HTR-8/SVneo (cell line): ENCODE measurements at places on chromosomes 4 and X.
A peak's percentile ranks its signal among the peaks of the same experiment; 100 is the strongest.

DNA sequence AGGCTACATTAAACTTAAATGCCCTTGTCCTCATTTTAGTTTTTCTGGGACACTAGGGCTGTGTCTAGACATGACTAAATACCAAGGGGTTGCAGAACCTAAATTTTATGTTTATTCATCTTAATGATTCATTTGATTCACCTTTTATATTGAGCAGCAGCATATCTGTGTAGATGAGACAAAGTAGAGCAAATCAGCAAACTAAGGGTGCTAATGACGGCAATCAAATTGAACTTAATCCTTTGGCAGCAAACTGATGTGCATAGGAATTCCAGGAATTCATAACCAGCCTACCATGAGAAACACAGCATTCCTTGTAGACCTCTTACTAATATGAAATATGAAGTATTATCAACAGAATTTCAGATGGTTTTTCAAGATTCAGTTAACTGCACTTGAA lies 25.1 kb downstream of the EPHA5 start:
- DNase-seq = no peak

DNA sequence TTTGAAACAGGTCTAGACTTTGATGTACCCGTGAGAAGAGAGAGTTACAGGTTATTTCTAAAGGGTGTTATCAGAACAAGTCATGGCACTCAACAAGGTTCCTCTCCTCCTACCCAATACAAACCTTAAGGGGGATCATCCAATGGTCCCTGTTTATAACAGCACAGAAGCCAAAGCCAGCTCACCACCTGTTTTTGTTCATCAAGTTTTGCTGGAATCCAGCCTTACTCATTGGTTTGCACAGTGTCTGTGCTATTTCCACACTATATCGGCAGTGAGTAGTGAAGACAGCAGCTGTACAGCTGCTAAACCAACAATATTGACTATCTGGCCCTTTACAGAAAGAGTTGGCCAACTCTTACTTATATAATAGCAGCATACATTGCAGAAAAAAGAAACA lies 262.1 kb upstream of the STS start:
- no peak for DNase-seq

DNA sequence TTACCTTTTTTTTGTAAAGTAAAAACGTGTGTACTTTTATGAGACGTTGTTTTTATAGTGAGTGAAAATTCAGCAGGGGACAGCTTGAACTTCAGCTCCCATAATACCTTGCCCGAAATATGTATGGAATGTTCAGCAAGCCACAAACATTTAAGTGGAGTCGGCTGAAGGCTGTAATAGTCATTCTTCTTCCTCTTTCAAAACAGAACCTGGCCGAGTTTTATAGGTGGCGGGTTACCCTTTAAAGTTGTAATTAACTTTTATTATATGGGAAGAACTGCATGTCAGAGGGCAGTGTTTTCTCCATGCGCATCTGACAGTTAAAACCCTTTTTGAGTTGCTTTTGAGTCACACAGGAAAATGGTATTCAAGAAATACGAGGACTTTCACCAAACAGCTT lies 50.7 kb downstream of the CLDN34 start:
- DNase-seq = peak; percentile 64

DNA sequence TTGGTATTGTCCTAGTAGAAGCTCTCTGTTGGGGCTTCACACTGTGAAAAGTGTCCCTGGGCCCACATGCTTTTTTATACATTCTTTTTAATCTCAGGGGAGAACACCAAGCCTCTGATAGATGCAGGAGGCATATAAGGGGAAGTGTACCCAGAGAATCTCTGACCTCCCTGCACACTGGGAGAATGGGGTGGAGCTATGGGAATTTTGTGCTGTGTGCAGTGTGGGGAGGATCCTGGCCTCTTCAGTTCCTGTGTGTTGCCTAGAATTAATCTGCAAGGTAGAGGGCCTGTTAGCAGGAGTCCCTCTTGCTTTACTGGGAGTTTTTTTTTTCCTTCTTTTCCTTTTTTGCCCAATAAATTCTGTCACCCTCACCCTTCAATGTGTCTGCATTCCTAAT lies 49.2 kb upstream of the SPIN4 start:
- no peak for DNase-seq

DNA sequence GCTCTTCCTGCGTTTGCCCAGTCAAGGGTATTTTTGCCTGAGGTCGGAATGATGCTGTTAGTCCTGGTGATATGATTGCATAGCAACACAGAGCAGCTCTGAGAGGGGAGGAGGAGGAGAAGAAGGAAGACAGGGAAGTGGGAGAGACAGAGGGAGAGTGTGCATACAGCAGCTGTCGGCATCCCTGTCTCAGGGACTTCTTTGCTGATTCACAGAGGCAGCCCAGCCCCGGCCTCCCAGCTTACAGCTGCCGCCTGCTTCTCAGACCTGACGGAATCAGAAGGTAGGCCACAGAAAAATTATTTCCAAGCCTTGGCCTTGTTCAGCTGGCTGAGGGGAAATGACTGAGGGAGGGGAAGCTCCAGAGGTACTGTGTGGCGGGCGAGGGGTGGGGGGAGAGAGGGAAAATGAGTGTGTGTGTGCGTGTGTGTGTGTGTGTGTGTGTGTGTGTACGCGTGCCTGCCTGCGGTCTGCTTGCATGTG lies 319 bp downstream of the DRP2 start:
- no peak for DNase-seq

DNA sequence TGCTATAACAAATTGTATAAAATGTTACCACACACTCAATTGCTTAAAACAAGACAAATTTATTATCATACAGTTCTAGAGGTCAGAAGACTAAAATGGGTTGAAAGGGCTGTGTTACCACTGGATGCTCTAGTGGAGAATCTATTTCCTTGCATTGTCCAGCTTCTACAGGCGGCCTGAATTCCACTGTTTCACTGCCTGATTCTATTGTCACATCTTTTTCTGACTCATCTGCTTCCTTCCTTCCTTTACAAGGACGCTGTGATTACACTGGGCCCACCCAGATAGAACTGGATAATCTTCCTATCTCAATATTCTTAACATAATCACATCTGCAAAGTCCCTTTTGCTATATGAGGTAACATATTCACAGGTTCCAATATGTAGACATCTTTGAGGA lies 19.4 kb upstream of the ARMCX1 start:
- no peak for DNase-seq

- DNase-seq = no peak
These were observed 8.4 kb upstream of the PRDM8 start for GRCh38 chr4:80188801-80189458.

GRCh38 chr4:48379587-48380180 lies 38.4 kb downstream of the SLAIN2 start:
- no peak for DNase-seq

DNA sequence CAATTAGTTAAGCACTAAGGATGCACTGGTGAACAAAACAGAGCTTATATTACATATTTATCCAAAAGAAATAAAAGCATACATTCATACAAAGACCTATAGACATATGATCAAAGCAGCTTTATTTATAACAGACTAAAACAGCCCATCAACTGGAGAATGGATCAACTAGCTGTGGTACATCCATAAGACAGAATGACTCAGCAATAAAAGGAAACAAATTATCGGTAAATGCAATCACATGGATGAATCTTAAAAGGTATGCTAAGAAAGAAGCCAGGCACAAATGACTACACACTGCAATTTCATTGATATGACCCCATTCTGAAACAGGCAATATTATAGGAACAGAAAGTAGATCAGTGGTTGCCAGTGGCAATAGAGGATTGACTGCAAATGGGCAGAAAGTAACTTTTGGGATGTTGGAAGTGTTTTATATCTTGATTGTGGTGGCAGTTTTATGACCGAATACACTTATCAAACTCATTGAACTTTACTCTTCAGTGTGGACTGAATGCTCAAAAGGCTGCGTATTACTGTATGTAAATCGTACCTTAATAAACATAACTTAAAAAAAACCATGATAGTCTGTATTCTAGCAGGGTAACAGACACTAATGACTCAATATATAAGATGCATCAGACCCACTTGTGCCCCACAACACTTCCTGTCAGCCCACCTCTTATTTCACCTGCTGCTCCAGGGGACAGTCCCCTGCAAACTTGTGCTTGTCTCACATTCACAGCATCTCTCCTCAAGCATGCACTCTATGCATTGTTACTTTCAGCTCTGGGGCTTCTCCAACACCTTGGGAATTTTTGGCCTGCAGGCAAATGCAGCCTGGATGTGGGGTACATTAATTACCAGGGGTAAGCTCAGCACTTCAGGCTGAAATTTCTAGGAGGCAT lies 59.1 kb downstream of the MID1IP1 start:
- DNase-seq = no peak

GRCh38 chrX:79082899-79083298 lies 61.6 kb upstream of the GPR174 start:
- DNase-seq = no peak

DNA sequence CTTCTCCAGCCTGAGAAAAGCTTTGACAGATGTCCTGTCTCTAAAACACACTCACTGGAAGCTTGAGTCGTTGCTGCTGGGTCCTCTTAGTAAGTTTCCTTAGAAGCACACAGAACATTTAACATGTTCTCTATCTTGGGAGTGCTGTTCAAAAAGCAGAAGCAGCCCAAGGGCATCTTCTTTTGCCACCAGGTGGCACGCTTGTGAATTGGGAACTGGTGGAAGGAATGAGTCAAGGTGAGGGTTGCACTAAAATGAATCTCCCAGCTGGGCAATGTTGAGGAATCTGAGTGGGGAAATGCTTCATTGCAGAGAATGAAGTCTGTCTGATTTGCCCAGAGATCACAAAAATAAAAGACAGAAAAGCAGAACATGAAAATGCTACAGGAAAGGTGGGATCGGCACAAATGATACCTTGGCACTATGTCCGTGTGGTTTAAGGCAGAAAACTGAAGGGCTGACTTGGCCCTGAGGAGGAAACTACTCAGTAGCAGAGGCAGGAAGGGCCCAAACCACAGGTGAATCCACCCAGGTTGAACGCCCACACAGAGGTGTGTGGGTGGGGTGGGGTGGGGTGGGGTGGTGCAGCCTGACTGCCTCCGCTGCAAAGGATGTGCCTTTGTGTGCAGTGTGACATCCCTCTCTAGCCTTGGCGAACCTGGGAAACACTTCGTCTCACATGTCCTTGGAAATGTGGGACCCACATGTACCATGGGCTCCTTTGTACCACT lies 26.0 kb downstream of the KIT start:
- DNase-seq = no peak

DNA sequence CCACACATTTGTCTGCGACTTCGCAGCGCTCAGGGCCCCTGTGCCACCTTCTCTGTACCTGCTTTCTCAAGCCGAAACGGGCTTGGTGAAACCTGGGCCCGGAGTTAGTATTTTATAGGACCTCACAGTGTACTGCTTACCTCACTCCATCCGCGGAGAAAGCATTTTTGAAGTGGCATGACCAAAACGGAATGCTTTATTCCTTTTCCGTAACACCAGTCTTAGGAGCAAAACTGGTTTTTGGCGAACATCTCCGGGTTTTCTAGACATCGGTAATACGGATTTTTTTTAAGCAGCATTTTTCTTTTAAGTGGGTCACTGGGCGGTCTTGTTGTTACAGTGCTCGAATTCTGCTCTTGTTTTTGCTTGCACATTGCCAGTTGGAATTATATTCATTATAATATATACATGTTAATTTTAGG lies 3.6 kb downstream of the ZIC3 start:
- no peak for DNase-seq

- DNase-seq = no peak
These were observed 395.6 kb downstream of the MAPK10 start for GRCh38 chr4:85964298-85964697.

DNA sequence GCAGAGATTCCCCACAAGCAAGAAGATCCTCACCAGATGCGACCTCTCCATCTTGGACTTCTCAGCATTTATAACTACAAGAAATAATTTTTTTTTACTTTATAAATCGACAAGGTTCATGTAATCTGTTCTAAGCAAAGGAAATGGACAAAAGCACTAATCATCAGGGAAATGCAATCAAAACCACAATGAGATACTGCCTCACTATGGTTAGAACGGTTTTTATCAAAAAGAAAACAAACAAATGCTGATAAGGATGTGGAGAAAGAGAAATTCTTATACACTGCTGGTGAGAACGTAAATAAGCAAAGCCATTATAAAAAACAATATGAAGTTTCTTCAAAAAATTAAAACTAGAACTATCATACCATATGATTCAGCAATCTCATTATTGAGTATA lies 1382.6 kb downstream of the ARAP2 start:
- no peak for DNase-seq

GRCh38 chrX:117998171-117998570 lies 118.4 kb downstream of the KLHL13 start:
- no peak for DNase-seq

- peak; percentile 71 for DNase-seq
These were observed 131.0 kb downstream of the DCLK2 start for GRCh38 chr4:150209140-150209829.

DNA sequence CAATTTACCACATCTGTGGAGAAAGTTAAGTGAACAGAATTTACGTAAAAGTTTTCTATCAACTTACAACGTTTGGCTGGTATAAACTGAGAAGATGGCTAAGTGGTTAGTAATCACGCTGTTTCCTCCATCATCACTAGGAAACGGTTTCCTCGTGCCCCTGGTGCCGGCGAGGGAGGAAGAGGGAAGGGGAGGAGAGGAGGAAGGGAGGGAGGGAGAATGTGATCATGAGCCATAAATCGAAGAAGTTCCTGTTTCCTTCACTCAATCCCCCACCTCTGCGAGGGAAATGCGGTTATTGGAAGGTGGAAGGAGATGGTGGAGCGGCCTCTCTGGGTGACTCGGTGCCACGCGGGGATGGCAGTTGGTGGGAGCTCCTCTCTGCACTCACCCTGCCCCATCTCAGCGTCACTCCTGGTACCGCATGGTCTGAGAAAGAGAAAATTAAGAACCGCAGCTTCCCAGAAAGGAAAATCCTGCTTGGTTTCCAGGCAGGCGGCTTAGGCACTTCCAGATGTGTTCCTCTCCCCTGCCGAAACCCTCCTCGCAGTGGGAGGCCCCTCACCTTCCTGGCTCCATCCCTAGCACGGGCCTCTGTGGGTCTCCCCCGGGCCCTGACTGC lies 216.8 kb downstream of the AFAP1 start:
- no peak for DNase-seq
